Activated CD4-positive, alpha-beta T cell treated with anti-CD3 and anti-CD28 coated beads, Interleukin-2, amount 50 U/mL, for 1 hour (primary cell): ENCODE measurements at places on chromosomes 12 and 14.

GRCh38 chr14:104891664-104892530, 26.8 kb downstream of the CEP170B start:
- no peak for DNase-seq

DNA sequence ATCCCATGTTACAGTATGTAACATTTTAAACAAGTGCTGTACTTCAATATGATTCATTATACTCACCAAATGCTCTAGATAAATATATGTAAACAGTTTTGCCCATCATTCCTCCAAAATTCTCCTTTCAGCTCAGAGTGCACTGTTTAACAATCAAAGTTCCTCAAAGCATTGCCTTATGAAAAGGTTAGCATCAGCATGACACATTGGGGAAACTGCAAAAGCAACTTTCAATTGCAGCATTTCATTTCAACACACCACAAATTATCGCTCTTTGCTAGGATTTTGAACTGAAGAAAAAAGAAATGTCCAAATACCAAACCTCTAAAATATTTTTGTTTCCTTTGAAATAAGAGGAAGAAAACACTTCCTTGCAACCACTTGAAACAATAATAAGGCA, 413.2 kb downstream of the FLRT2 start:
- DNase-seq, result no peak

- DNase-seq, result no peak
Measured at GRCh38 chr14:81589381-81590065, 55.9 kb upstream of the SEL1L start.

DNA sequence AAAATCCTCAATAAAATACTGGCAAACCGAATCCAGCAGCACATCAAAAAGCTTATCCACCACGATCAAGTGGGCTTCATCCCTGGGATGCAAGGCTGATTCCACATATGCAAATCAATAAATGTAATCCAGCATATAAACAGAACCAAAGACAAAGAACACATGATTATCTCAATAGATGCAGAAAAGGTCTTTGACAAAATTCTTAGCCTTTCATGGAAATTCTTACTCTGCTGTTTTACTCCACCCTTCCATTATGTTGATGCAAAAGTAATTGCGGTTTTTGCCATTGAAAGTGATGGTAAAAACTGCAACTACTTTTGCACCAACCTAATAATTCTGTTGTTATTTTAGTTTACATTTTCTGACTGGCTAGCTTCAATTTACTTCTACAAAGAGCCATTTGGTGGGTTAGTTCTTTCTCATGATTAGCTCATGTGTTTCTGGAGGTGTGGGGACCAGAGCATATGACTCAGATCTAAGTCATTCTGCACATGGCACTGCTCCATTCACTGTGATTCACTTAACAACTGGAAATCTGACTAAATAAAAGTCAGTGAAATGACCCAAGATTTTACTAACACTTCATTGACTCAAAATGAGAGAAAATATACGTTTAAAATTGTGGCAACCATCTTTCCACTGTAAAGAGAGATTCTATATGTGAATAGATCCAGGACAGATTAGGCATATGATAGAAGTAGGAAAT, 99.9 kb downstream of the TMTC3 start:
- no peak for DNase-seq

- DNase-seq, result no peak
Measured at GRCh38 chr12:115464661-115465060, 780.7 kb upstream of the TBX3 start.

- DNase-seq, result no peak
Measured at GRCh38 chr12:105765053-105766014, 373.4 kb downstream of the NUAK1 start.

GRCh38 chr12:210277-211141, 3.4 kb downstream of the SLC6A12 start:
- no peak for DNase-seq
